ENCODE measurements at places on chromosomes 1 and 21.

GRCh38 chr1:156128308-156128653 is 13.8 kb downstream of the LMNA start:
- no peak for DNase-seq

DNA sequence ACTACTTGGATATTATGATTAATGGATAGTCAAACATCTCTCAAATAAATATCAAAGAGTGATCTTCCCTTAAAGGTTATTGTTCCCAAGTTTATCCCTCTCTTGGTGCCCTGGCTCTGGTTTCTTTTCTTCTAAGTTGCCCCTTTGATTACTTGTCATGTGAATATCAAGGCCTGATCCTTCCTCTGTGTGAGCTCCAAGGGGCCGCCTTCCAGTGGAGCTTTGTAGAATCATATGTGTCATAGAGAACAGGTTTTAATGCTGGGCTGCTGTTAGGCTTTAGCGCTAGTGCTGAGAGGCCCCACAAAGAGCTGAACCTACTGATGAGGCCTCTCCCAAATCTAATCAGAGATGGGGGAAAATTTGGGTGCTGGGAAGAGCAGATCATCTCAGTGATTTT is 25.5 kb downstream of the UCK2 start:
- DNase-seq: no peak

- DNase-seq: no peak
These were observed 589.7 kb downstream of the LMO4 start for GRCh38 chr1:87918398-87918797.

GRCh38 chr1:31238612-31238985 is 1.1 kb downstream of the NKAIN1 start:
- no peak for DNase-seq

GRCh38 chr1:107141491-107142126 is 770 bp downstream of the NTNG1 start:
- DNase-seq: no peak

GRCh38 chr1:8938232-8938999 is 7.3 kb upstream of the CA6 start:
- DNase-seq: no peak

DNA sequence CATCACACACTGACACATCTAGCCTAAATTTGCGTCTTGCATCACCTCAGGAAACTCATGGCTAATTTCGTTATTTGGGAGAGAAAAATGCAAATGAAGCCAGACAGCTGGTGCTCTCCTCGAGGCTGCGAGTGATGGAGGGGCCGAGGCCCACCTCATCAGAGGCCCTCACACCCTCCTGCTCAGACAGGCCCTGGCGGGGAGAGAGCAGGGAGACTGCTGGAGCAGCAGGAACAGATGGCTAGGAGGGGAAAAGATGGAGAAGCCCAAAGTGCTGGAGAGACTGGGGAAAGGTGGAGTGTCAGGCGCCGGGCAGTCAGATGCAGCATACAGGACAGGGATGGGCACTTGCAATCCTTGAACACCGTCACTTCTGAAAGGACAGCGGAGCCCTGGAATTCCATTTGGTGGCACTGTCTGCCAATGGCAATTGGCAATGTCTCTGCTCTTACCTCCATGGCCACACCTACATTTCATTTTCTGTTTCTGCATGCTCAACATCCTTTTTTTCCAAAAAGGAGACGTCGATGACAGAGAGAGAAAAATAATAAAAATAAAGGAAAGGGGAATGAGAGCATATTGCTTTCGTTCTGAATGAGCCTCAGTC is 286.2 kb downstream of the SPATA17 start:
- no peak for DNase-seq

- peak; percentile 70 for DNase-seq
These were observed 61.0 kb downstream of the WDR4 start for GRCh38 chr21:42818328-42818749.

- DNase-seq: no peak
These were observed 176.8 kb upstream of the PTBP2 start for GRCh38 chr1:96544831-96545221.

GRCh38 chr21:45820171-45821091 is 161.1 kb upstream of the COL6A1 start:
- peak; percentile 83 for DNase-seq

GRCh38 chr1:214006845-214007244 is 19.1 kb downstream of the PROX1 start:
- DNase-seq: no peak

- no peak for DNase-seq
These were observed 11.6 kb downstream of the SCAF4 start for GRCh38 chr21:31720330-31720729.

GRCh38 chr1:22264464-22265341 is 121.8 kb upstream of the WNT4 start:
- no peak for DNase-seq

- DNase-seq: no peak
These were observed 37.0 kb upstream of the TMEM52 start for GRCh38 chr1:1956101-1956500.

DNA sequence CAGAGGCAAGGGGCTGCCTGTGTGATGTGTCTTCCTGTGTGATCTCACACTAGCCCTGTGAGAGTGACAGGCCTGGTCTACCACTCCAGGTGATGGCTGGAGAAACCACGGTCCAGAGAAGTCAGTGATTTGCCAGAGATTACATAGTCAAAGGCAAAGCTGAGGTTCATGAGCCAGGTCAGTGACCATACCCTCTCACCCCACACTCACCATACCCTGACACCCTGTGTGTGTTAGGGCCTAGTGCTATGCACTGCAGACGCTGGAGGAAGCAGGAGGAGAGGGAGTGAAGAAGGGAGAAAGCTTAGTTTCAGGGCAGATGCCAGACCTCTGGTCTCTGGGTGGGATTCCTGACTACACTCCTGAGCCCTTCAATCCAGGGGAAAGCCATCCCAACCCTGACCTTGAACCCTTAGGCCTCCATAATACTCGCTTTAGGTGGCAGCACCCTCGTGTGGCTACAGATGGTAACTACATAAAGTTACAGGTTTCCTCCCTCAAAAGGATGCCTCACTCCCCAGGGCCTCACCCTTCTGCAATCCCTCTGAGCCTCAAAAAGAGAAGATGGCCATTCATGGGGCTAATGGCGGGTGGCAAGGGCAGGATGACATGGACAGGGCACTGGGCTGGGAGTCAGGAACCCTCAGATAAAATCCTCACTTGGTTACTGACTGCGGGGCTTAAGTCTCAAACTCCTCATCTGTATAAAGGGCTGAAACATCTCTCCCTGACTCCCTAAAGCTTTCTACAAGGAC is 20.8 kb upstream of the SDC3 start:
- peak; percentile 49 for DNase-seq

DNA sequence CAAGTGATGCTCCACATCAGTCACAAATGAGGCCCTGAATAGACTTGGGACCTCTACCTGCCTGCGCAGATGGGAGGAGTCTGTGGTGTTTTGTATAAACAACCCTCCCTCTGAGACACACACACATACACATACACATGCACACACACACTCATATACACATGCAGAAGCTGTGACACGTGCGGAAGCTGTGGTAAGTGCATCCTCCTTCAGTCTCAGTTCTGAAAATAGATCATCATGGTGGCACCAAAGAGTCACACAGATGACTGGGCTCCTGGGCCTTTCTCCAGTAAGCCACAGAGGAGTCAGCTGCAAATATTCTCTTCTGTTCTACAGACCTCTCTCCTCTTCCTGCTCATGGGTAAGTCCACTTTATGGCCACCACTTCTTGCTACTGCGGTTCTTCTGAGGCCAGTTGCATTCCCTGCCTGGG is at the start of gene LY9:
Gene LY9, plus strand, starts transcription at position 224 of the 433 bp plus-strand sequence. Its CDS starts 14 bp downstream, at position 238.
- peak; percentile 71 for DNase-seq

DNA sequence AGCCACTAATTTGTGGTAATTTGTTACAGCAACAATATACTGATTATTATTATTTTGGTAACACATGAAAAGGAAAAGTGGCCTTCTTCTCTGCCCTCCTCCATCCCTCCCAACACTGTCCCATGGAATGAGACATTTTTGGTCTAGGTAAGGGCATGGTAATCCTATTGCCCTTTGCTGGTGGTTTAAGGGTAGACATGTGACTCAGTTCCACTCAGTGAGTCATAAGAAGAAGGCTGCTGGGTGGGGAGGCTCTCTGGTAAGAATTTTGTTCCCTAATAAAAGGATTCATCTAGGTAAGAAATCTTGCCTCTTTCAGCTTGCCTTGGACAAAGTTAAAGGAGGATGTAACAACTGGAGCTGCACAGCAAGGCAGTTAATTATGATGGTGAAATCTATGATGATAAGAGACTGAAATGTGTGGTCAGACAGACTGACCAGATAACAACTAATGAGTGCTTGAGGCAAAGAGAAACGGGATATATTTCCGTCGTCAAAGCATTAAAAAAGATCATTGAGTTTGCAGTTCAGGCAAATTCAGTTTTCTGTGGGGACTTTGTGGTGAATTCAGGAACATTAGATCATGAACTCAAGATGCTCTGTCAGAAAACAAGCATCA is 232.0 kb upstream of the KCNK2 start:
- no peak for DNase-seq

GRCh38 chr1:219520241-219520640 is 92.7 kb downstream of the ZC3H11B start:
- no peak for DNase-seq

DNA sequence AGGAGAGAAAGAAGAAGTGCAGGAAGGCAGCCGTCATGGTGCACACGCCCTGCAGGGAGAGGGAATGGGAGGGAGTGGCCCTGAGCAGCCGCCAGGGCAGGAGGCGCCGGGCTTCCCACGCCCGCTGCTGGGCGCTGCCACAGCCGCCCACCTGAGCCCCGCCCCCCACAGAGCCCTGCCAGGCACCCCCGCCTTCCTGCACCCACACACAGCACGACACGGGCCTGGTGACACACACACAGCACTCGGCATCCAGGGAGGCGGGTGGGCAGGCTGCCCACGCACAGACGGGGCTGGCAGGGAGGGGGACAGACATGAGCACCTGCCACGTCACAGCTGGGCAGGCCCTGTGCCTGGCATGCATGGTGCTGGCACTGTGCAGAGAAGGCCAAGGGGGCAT is 27.5 kb downstream of the ADGRB2 start:
- DNase-seq: peak; percentile 24

- no peak for DNase-seq
These were observed 323.5 kb downstream of the ZNF326 start for GRCh38 chr1:90318431-90318830.

DNA sequence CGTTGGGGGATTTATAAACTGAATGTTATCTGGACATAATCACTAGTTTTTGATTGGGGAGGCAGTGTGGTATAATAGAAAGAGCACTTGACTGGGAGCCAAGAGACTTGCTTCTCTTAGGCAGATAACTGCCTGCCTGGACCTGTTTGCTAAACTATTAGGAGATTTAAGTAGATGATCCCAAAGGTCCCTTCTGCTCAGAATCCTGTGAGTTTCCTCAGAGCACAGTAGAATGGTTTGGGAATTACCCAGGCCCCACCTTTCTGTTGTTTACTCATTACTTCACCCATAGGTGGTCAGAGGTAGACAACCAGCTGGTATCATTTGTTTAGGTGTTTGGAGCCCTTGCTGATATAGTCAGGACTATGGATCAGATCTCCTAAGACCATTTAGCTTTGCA is 10.3 kb upstream of the PODN start:
- no peak for DNase-seq

DNA sequence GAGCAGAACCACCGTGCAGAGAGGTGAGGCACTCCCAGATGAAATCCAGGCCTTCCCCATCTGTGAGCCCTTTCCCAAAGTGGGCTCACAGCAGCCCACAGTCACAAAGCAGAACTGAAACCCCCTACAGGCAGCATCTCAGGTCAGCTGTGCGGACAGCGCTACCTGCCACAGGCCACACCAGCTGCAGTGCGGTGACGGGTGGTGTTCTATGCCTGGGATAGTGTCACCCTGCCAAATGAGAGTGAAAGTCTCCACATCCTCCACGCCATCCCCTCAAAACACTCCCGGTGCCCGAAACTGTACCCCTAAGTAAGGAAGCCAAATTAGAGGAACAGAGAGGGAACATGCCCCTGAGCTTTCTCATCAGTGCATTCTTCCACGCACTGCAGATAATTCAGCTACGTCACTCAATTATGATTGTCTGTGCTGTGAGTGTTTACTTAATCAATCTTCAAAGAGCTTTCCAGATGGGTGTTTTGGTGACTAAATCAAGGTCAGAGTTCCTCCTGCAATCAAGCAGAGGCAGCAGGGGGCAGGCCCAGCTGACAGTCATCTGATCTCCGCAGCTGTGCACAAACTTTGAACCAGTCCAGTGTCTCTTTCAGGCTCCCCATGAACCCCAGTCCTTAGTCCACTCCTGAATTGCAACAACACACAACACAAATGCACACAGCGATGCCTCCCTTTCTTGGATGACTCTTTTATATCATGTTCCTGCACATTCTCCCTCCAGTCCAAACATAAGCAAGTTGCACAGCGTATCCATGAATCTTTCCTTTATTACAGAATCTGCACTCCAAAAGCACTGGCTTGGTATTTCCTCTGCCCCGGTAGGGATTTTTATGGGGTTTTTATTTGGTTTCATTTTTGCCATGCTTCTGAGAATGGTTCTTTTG is 150.0 kb downstream of the TOMM20 start:
- DNase-seq: peak; percentile 64

GRCh38 chr1:112744009-112744578 is 29.0 kb upstream of the PPM1J start:
- DNase-seq: no peak

GRCh38 chr1:186958520-186958919 is 129.8 kb downstream of the PLA2G4A start:
- DNase-seq: no peak

- no peak for DNase-seq
These were observed 8.3 kb upstream of the OPRD1 start for GRCh38 chr1:28803662-28804061.

- DNase-seq: no peak
These were observed 3.6 kb downstream of the OTUD7B start for GRCh38 chr1:150006881-150007421.

DNA sequence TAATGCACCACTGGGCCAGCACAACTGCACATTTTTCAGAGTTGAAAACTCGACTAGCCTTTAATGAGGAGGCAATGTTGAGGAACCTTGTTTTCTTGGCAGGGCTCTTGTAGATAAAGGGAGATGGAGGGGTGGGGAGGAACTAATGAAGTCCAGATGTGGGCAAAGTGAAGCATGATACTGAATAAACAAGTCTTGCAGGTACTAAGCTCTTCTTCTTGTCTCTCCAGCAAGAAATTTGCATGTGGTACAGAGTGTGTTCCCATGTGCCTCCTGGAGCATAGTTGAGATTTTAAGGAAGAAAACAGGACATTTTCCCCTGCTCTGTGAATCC is 47.0 kb downstream of the PLPP3 start:
- DNase-seq: no peak

GRCh38 chr1:36783475-36783874 is 250.8 kb downstream of the GRIK3 start:
- no peak for DNase-seq

- DNase-seq: no peak
These were observed 2.1 kb upstream of the CD58 start for GRCh38 chr1:116572771-116573430.
